ENCODE measurements at places on chromosomes 1 and 21.

DNA sequence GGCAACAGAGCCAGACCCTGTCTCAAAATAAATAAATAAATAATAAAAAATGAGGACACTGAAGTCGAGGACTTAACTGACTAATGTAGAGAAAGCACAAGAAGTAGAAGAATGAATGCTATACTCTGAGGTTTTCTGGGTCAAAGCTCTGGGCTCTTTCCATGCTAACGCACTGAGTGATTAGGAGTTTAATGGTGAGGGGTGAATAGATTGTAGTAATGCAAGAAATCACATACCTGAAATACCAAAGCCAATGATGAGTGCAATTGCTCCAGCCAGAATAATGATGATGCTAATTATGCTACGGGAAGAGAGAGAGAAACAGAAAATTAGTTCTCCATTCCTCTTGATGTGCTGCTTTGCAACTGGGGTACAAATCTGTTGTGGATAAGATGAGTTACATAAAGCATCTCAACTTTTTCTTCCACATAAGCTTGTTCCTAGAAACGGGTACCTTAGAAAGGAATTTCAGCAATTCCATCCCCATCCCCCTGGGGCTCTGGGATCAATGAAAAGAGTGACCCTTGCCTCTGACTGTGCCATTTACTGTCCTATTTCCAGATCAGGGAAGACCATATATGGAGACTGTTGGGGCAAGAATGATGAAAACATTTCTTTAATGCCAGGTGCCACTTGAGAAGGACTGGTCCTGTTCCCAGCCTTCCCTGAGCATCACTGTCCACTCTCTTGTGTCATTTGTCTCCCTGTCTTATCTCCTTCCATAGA lies 40.7 kb downstream of the VTCN1 start:
- DNase-seq, result no peak

DNA sequence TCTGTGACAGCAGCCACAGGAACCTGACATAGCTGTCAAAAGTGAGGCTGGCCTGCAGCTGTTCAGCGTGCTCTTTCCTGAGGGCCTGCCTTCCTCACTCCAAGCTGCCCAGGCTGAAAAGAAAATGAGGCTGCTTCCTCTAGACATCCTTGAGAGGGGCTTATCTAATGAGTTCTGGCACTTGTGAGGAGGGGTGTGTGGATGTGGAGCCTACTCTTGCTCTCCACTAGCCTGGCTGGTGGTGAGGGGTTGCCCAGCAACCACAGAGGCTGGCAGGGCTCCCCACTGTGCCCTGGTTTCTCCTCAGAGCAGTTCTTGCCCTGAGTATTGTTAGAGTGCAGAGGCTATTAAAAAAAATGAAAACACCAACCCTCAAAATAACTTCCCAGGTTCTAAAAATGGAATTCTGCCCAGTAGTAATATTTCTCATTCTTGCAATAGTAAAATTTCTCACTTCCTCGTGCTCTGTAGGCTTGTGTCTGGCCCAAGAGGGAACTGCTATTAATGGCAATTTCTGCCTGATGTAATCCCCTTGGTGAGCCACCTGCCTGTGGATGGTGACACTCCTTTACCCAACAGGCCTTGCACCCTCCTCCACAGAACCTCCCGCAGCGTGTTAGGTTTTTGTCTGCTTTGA lies 52.6 kb upstream of the EPS8L3 start:
- no peak for DNase-seq

DNA sequence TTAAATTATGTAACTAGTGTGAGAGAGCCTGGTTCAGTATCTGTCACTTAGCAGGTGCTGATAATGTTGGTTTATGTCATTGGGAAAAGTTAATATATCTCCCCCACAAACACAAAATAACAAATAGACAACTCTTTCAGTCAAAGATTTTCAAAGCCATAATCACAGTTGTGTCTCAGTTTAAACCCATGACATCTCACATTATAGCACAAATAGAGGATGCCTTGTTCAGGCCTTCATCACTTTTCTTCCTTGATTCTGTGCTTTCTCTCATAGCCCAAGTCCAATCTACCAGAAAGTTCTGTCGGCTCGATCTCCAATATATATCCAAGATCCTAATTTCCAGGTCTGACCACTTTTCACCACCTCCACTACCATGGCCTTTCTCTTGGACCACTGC lies 6.2 kb upstream of the EPS15 start:
- DNase-seq, result no peak

GRCh38 chr1:47190857-47191256 lies 1.0 kb upstream of the PDZK1IP1 start:
- DNase-seq, result no peak

DNA sequence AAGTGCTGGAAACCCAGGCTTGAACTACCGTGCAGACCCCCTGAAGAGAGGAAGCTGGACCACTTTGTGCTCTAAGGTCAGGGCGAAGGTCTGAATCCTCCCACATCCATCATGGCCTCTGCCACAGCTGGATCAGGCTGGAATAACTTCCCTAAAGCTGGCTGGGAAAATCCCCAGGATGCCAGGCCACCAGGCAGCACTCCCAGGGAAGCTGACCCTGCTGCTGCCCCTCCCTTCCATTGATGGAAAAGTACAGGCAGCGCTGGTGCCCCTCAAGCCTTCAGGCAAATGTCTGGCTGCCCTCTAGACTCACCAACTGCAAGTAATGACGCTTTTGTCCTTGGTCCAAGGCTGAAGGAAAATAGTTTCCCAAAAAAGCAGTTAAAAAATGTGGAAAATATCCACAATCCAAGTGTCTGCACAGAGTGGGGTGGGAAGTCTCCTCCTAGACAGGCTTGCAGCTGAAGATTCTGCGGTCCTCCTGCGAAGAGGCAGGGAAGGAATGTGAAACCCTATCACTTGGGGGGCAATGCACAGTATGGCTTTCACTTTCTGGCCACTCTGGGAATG lies 39.9 kb upstream of the TSPAN2 start:
- no peak for DNase-seq

DNA sequence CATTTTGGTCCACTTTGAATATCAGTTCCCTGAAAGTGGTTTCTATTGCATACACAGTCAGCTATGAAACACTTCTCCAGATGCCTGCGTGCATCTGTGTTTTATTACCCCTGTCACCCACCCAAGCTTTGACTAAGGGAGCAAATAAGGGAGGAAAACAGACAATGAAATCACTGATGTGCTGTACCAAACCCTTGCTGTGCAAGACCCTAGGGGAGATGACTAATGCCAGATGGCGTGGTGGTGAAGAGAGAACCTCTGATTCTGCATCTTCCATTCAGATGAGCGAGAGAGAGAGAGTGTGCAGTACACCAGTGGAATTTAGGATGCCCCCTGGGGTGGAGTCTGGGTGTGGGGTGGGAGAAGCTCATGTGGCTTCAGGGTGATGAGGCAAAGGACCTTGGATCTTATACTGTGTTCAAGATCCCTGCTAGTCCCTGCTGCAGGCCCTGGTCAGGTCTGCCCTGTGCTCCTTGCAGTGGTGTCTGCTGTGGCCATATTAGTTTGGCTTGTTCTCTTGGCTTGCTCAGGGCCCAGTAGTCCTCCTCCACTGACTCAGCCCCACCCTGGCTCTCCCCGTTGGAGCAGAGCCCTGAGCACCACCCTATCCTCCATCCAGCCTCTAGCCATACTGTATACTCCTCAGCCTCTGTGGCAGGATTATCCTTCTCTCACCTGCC lies 18.5 kb downstream of the CLCA1 start:
- DNase-seq, result no peak

GRCh38 chr1:191852907-191853306 lies 305.4 kb upstream of the RGS18 start:
- no peak for DNase-seq

- no peak for DNase-seq
These were observed 471.7 kb upstream of the VAMP3 start for GRCh38 chr1:7299329-7299799.

GRCh38 chr1:24235921-24236788 lies 49.1 kb upstream of the IFNLR1 start:
- no peak for DNase-seq

- no peak for DNase-seq
These were observed 4.7 kb downstream of the SELENBP1 start for GRCh38 chr1:151367658-151368392.

DNA sequence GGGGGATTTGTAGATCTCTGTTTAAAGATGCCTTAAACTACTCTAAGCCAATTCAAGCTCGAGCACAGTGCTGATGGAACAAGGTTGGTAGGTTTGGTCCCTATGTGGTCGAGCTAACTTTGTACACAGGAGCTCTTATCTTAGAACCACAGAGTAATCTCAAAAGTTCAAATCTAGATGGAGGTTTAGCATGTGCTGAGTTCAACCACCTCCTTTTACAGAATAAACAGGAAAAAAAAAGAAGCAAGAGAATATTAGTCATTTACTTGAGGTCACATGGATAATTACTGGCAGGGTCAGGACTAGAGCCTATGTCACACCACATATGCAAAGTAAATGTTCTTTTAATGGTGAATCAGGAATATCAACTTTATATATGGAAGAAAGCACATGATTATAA lies 86.2 kb downstream of the DTL start:
- no peak for DNase-seq

DNA sequence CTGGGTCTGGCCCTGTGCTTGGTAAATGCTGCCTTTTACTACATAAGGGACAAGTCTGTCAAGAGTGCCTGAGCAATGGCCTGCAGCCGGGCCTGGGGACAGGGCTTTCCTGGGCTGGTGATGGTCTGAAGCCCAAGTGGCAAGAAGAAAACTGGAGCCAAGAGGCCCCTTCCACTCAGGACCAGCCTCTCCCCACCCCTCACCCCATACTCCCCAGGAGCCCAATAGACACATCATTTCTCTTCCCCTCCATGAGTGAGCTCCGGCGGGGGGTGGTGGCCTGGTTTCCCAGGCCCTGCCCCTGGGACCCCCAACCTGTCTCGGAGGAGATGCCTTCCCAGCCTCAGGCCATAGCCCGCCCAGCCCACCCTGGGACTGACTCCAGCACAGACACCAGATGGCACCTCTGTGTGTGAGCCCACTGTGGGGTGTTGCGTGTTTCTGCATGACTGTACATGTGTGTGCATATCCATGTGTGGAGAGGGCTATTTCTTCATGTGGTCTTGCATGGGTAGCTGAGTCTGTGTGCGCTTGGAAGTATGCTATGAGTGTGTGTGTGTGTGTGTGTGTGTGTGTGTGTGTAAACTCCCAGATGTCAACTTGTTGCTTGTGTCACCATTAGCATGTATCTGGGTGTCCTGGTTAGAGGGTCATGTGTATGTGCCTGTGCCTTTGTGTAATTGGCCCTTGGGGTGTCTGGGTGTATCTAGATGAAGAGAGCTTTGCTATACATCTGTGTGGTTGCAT lies 14.3 kb upstream of the LRP8 start:
- no peak for DNase-seq

- no peak for DNase-seq
These were observed 52.1 kb downstream of the ZFYVE9 start for GRCh38 chr1:52193985-52194384.

DNA sequence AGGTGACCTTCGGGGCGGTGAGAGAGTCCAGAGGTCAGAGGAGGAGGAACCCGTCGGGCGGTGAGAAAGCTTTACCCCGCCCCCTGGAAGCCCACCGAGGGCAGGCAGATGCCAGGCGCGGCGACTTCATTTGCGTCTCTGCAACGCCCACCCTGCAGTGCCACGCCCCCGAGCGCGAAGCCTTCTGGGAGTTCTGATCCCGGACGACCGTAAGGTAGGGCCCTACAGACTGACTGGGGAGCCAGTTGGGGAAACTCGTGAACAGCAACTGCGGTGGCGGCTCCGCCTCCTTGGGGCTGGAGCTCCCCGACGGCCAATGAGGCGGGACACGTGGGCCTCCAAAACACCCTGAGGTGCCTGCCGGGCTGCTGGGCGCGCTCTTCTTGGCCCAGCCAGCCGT lies 46.0 kb upstream of the EDARADD start:
- DNase-seq, result no peak

- no peak for DNase-seq
These were observed 220.5 kb downstream of the TRABD2B start for GRCh38 chr1:47776667-47777131.

DNA sequence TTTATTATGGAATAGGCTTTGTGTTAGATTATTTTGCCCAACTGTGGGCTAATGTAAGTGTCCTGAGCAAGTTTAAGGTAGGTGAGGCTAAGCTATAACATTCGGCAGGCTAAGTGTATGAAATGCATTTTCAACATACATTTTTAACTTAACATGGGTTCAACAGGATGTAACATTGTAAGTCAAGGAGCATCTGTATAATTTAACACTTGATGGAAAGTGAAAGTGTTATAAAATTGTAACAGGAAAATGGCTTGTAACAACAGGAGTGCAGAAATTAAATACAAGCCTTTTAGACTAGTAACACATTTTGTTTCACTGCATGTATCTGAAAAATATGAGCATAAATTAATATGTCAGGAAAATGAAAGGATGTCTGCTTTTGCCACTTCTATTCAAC lies 42.3 kb downstream of the B3GALNT2 start:
- DNase-seq, result no peak

GRCh38 chr1:199161319-199161680 lies 522.5 kb downstream of the PTPRC start:
- DNase-seq, result no peak

- DNase-seq, result no peak
These were observed 13.4 kb upstream of the KIF1B start for GRCh38 chr1:10196976-10197375.

GRCh38 chr1:43870306-43870705 lies 63.3 kb upstream of the ARTN start:
- DNase-seq, result no peak

DNA sequence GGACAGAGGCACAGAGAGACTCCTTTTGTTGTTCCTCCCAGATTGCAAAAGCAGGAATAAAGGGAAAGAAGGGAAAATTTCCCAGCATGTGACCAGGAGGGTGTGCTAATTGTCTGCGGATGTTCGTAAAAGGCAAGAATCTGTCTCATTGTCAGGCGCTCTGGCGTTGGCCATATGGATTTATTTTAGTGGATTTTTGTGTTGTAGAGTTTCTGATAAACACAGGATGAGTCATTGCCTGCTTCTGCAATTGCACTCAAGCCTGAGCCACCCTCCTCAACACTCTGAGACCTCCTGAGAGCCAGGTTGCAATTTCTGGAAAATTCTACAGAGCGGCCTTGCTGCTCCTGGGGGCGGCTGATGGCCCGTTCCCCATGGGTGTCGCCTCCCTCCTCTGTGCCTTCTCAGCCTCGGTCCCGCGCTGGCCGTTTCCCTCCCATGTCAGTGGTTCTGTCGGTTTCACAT lies 227.7 kb downstream of the KAZN start:
- no peak for DNase-seq

DNA sequence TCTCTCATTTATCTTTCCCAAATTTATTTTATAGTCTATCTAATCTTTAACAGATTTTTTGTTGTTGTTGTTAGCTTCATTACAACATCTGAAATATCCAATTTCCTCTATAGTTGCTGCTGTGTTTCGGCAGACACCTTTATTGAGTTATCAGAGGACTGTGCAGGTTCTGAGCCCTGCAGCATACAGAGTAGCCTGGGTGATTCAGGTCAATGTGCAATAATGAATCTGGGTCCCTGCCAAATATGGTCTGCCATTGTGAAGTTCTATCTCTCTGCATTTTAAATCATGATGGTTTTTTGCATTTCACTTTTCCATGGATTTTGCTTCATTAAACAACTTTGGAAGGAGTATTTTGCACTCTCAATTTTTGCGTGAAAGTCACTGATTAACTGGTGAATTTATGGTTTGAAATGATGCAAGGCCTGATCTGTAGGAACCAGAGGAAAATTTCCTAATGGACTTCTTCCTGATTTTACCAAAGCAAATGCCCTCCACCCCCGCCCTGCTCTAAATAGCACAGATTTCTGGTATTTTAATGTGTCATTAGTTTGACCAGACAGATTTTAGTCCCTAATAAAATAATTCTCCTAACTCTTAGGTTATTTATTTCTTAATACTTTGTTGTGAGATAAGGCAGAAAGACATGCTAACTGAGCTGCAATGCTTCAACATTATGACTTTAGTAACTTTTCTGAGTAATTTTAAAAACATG lies 402.3 kb downstream of the PTBP2 start:
- DNase-seq, result no peak

GRCh38 chr1:236394879-236395229 lies 768 bp downstream of the EDARADD start:
- no peak for DNase-seq

Data from stimulated activated CD8-positive, alpha-beta memory T cell treated with anti-CD3 and anti-CD28 coated beads, Interleukin-7, amount 100 ng/mL, for 1 hour (primary cell).